Endothelial cell (in vitro differentiated cells): ENCODE measurements at places on chromosomes 2 and 18.

DNA sequence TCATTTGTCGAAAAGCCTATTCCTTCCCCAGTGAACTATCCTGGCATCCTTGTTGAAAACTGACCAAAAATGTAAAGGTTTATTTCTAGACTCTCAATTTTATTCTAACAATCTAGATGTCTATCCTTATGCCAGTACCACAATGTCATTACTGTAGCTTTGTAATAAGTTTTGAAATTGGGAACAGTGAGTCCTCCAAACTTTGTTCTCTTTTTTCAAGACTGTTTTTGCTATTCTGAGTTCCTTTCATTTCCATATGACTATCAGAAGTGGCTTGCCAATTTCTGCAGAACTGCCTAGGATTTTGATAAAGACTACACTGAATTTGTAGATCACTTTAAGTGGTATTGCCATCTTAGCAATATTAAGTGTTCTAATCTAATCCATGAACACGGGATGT lies 9.7 kb downstream of the STARD7 start:
- DNase-seq, result no peak

DNA sequence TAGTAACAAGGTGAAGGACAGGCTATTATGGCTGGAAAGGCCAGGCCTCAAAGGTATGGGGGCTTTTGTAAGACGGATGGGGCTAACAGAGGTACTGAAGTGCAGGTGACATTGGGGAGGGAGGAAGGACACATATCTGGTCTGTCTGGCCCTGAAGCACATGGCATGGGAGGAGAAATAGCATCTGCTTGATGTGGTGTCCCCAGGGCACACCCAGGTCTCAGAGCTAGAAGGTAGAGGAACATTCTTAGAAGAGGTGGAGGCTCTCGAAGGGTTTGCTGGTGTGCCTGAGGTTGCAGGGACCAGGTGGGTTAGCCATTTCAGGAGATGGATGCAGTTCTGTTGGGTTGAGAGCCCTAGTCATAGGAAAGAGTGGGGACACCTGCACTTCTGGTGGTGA lies 9.5 kb downstream of the RALB start:
- DNase-seq, result no peak

GRCh38 chr2:238785528-238785860 lies 62.4 kb upstream of the TWIST2 start:
- DNase-seq, result no peak

DNA sequence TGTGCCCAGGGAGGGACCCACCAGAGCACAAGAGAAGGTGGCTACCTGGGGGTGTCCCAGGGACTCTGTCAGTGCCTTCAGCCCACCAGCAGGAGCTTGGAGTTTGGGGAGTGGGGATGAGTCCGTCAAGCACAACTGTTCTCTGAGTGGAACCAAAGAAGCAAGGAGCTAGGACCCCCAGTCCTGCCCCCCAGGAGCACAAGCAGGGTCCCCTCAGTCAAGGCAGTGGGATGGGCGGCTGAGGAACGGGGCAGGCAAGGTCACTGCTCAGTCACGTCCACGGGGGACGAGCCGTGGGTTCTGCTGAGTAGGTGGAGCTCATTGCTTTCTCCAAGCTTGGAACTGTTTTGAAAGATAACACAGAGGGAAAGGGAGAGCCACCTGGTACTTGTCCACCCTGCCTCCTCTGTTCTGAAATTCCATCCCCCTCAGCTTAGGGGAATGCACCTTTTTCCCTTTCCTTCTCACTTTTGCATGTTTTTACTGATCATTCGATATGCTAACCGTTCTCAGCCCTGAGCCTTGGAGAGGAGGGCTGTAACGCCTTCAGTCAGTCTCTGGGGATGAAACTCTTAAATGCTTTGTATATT lies 14.0 kb downstream of the ITM2C start:
- DNase-seq, result no peak

- DNase-seq, result peak; percentile 17
These were observed 19.0 kb downstream of the ALK start for GRCh38 chr2:29902356-29902755.

DNA sequence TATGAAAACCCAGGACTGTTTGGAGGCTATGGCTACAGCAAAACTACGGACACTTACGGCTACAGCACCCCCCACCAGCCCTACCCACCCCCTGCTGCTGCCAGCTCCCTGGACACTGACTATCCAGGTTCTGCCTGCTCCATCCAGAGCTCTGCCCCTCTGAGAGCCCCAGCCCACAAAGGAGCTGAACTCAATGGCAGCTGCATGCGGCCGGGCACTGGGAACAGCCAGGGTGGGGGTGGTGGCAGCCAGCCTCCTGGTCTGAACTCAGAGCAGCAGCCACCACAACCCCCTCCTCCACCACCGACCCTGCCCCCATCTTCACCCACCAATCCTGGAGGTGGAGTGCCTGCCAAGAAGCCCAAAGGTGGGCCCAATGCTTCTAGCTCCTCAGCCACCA lies 12.1 kb downstream of the HOXD3 start:
- no peak for DNase-seq

DNA sequence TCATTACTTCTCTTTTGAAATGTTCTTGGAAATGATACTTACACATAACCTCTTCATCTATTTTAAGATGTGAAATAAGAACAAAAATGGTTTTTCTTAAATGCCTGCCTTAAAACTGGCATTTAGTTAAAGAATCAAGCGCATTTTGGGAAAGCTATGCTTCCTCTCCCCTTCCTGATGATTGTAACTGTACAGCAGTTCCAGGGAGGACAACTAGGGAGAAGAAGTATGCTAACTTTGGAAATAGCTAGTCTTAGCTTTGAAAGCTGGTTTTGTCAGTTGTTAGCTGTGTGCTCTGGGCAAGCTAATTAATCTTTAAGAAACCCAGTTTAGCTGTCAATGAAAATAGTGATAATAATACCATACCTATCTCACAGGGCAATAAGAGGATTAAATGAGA lies 8.4 kb upstream of the ADCYAP1 start:
- DNase-seq, result no peak

- no peak for DNase-seq
These were observed 26.6 kb downstream of the SERTAD2 start for GRCh38 chr2:64626963-64627760.

DNA sequence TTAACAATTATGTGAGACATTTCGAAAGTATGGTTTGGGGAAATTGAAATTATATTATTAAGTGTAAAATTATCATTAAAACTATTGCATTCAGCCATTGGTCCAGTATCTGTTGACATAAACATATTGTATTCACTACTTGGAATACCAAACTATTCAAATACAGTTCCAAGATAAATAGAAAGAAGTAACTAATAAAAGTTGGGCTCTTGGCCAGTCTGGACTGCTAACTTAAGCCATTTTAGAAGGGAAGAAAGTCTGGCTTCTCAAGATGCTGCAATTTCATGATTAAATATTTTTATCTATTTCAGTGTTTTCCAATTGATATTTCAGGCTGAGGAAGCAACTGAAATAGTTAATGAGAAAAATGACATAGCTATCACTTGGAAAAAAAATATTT lies 109.8 kb upstream of the CHRNA1 start:
- no peak for DNase-seq

GRCh38 chr2:119517433-119517832 lies 6.8 kb downstream of the SCTR start:
- peak; percentile 71 for DNase-seq

DNA sequence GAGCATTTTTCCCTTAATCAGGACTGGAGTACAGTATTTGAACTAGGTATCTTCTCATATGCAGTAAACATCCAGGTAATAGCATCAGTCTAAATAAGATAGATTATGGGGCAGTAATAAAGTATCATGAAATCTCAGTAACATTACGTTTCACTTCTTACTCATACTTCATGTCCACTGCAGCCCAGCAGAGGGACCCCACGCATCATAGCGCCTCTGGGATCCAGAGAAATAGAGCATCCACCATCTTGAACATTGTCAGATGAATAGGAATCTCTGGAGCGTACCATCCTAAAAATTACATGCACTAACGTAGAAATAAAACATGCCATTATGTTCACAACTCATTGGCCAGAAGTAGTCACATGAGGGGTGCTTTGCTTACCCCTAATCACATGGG lies 499.0 kb downstream of the CPS1 start:
- DNase-seq, result peak; percentile 39

- no peak for DNase-seq
These were observed 156.4 kb downstream of the CCBE1 start for GRCh38 chr18:59540780-59541179.

- no peak for DNase-seq
These were observed 25.0 kb upstream of the CXXC1 start for GRCh38 chr18:50312296-50313030.

- no peak for DNase-seq
These were observed 194.8 kb downstream of the CD226 start for GRCh38 chr18:69752737-69753380.

DNA sequence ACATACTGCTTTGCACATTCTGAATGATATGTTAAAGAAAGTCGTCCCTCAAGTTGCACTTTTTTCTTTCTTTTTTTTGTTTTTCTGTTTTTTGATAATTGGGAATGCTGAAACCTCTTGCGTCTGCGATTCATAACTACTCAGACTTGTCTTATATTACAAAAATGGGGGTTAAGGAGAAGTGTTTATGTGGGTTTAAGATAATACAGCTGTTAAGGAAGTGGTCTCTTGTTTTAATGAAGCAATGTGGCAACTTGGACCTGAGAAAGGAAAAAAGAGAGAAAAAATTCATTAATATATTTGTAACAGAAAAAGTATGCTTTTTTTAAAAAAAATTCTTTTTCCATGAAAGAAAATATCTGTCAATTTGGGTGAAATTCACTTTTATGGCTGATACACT lies 268.5 kb upstream of the CCDC68 start:
- DNase-seq, result no peak

DNA sequence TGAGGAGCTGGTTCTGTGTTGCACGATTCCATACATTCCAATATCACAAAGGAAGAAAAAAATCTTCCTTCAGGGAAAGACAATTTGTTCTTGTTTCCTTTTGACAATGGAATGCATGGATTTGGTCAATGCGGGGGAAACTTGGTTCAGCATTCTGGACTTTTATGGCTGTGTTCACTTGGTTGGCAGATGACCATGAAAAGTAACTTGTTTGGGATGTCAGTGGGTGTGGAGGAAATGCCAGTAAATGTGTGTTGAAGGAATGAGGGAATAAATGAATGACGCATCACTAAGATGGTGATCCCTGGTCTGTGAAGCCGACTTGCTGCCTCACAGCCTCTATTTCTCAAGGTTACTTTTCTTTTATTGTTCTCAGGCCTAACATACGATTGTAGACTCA lies 53.7 kb downstream of the THUMPD2 start:
- no peak for DNase-seq

DNA sequence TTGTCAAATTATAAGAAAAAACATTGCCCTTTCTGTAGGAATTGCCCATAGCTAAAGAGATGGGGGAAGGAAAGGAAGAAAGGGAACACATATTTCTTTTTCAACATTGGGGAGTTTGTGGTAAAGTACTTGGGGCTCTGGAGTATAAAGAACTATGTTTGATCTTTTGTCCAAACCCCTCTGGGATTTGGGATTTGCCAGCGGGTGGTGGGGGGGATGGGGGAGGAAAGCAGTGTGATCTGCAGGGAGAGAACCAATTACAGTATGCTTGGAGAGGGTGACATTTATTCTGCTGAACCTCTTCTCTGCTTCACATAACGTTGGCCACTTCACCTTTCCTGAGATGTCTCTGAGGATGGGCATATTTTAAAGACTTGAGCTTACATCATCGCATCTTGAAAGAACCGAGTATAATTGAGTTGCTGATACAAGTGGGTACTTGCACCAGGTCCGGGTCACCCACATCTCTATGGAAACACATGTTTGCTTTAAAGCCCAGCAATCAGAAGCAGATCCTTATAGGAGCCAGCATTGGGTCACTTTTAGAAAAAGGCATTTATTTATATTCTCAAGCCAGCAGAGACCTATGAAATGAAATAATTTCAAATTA lies 73.1 kb downstream of the SPATS2L start:
- no peak for DNase-seq

DNA sequence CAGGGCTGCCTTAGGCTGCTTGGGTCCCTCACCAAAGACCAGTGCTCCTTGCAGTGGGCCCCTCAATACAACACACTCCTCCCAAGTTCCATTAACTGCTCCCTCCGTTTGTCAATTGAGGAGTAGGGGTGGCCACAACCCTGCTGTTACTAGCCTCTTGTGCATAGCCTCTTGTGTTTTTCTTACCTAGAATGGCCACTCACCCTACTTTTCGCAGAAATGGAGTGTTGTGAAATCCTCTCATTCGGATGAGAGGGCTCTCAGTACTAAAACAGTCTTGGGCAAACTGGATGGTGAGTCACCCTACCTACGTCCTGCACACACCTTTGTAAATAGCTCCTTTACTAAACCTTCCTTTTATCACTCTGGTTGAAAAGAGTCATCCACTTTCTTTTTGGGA lies 253.9 kb downstream of the OSR1 start:
- DNase-seq, result no peak
